ENCODE measurements at places on chromosomes 4 and X.

DNA sequence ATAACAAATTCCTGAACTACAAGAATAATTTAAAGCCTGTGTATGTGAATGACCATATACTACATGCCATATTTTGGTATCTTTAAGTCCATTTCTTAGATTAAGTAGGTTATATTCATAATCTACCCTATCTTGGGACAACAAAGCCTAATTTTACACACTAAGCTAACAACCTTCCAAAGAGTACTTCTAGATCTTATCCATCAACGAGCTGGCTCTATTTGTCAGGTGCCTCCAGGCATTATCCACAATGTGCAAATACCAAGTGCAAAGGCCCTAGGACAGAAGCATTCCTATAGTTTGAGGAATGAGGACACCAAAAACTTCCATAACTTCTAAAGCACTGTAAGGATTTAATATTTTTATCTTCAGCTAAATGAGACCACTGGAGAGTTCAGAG lies 3.5 kb downstream of the SLBP start:
- no peak for DNase-seq

GRCh38 chr4:107148904-107149303 lies 112.8 kb upstream of the DKK2 start:
- DNase-seq = no peak

GRCh38 chrX:136909706-136910564 lies 29.4 kb upstream of the RBMX start:
- DNase-seq = peak; percentile 92

DNA sequence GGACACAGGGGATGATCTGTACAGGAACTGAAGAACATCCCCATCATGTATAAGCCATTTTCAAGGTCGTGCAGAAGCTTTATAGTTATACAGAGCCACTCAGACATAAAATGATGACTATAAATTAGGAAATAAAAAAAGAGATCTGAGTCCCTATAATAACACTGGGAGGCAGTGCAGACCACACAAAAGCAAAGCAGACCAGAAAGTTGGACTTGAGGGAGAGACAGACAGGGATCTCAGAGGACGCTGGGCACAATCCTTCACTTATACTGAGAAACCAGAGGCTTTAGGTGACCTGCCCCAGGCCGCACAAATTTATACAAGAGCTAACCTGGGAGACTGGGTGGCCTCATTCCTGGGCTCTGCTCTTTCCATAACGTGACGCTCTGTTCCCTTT lies 70.5 kb downstream of the HADH start:
- no peak for DNase-seq

- no peak for DNase-seq
These were observed 104.2 kb downstream of the CHRDL1 start for GRCh38 chrX:110691446-110691845.

GRCh38 chr4:10459305-10459704 lies 2.1 kb upstream of the ZNF518B start:
- no peak for DNase-seq

GRCh38 chrX:98409867-98410266 lies 1526.2 kb downstream of the RPA4 start:
- no peak for DNase-seq

Data from tibial artery (tissue), 4 donors.